ENCODE measurements at places on chromosomes 6 and 20.

DNA sequence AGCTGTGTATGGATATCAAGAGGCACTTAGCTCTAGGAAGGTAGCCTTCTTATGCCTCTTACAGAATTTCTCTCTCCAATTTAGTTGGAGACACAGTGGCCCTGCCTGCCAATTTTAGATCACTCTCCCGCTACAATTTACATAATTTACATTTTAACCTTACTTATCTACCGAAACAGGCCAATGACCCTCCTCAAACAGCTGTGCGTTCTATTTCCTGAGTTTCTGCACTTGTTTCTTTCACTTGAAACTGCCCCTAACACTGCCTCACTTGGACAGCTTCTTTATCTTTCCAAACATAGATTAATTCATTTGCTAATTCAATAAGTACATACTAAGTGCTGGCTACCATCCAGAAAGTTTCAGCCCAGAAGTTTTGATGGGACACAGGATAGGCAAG, 52.9 kb upstream of the HDDC2 start:
- no peak for DNase-seq

DNA sequence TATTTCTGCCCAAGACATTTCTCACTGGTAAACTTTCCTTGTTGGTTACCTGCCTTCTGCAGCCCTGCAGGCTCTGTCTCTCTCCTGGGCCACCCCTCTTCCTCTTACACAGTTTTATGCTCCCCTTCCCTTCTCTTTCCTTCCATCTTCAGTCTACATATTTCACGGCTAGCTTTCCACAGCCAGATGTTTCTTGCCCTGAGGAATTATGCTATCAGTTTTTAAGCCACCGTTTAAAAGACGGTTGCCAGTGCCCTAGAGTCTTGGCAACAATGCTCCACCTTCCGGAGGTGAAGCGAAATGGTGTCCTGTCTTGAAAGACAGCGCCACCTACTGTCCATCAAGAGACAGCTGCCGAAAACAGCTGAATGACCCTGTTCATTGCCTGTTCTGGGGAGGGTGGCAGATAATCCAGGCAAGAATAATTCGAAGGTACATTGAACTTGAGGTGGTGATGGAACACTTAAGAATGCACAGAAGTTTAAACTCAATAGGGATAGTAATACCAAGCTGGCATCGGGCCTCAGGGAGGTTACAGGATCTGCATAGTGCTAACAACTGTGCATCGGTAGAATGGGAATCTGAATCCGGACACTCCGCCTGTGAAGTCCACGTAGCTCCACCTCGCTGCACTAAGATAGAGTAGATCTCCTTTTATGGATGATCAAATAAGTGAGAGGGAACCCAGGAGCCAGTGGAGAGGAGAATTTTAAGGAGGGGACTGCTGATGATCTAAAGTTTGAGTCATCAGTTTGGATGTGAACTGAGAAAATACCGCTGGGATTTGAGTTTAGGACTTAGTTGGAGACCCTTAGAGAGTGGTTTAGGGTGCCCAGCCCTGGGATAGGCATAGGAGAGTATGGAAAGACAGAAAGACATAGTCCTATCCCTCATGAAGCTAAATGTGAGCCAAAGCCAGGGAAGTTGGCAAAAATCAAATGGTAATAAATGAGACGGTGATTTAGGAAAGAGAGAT, 4.8 kb upstream of the TRIM40 start:
- DNase-seq = peak; percentile 83

DNA sequence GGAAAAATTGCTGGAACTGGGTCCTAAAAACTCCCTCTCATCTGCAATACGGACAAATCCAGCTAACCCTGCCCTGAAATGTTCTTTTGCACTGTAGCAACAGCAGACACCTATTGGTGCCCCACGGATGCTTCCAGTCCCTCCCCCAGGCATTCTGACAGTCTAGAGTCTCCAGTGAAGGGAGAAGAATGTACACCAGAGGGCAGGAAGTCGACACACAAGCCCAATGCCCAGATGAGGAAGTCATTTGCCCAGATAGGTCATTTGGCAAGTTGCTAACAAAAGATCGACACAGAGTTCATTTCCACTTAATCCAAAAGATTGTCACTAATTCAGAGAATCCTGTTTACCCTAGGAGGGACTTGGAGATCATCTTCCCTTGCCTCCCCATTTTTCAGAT, 293.0 kb upstream of the PRDM1 start:
- peak; percentile 77 for DNase-seq

- peak; percentile 58 for DNase-seq
These were observed 118.7 kb upstream of the RIPOR2 start for GRCh38 chr6:25054469-25054868.

DNA sequence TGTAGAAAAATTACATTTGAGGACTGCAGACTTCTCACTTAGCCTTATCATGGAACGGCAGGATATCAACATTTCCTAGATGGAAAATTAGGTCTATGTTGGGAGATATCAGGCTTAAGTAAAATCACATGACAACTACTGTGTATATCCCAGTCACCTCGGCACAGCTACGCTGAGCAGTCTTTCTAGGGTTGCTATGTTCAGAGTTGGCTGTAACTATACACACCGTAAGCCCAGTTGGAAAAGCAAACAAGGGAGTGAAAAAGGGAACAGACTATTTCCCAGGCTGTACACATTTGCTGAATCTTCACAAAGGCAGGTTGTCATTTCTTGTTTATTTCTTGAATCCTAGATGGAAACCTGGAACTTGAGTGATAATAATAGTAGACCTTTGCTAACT, 80.7 kb upstream of the PTPRK start:
- peak; percentile 72 for DNase-seq

DNA sequence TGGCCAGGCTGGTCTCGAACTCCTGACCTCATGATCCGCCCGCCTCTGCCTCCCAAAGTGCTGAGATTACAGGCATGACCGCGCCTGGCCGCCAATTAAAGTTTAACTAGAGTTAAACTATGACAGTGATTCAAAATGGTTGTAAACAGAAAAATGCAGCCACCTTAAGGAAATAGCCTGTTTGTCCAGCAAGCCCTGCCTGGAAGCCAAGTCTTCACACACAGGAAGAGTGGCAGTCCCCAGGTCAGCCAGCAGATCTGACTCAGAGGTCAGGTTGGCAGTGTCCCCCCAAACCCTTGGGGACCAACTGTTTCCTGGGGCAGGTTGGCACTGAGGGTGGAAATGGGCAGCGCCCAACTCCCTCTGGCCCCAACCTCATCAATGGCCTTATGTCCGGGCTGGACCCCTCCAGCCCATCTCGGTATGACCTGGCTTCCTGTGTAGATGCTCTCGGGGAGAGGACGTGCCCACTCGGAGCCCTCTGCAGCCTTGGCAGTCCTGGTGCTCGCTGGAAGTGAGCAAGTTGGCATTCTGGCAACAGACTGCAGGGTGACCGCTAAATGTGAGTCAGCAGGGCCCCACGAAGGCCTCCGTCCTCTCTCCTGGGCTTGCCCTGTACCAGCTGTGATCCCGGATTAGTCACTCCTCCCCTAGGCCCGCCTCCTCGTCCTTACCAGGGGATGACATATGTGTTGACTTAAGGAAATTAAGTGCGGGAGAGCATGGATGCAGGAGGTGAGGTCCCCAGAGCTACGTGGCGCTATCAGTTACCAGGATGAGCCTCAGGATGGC, 9.7 kb upstream of the HSP90AB1 start:
- peak; percentile 99 for DNase-seq

DNA sequence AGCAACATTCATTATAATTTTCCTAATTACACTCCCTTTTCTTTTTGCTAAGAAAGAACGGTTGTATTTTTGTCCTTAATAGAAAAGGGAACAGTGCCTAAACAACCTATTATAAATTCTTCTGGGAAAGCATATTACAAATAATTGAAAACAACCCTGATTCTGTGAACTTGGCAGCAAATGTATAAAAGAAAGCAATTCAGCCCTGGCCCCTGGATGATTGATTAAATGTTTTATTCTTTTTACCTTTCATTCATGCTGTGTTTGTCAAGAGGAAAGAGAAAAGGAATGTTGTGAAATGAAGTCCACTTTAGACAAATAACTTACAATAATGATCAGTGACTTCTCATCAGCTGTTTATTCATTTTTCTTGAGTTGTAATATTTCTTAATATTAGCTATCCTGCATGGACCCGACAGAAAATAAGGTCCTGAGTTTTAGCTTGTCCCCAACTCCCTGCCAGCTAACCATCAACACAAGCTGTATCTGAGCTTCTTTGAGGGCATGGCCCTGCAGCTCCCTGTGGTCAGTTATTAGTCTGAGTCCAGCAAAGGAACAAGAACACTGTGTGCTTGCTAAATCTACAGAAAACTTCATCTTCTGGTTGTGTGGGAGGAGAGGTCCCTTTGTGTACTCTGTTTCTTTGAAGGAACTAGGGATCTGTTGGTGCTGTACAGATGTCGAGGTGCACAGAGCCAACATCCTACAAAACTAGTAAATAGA, 248.2 kb downstream of the LAMA2 start:
- no peak for DNase-seq

DNA sequence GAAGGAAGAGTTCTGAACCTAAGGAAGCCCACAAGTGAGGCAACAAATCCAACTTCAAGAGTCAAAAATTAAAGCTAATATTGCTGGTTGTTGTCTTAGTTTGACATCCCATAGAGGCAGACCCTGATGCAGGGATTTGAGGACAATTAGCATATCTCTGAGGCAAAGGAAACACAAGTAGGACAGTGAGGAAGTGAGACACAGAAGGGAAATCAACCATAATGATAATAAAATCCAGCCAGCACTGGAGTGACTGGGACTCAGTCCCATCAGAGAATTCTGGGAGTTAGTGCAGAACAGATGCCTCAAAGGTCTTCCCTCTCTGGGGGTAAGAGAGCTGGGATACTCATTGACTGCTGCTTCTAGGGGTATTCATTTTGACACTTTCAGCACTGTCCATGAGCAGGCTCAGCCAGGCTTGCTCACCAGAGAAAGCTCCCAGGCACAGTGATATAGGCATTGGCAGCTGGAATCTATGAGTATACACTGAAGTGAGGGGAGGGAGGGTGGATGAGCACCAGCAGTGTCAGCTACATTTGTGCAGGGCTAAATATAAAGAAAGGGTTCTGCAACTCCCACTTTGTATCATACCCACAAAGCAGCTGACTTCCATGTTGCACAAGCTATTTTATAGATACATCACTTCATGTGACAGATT, 43.4 kb upstream of the SPTLC3 start:
- no peak for DNase-seq

DNA sequence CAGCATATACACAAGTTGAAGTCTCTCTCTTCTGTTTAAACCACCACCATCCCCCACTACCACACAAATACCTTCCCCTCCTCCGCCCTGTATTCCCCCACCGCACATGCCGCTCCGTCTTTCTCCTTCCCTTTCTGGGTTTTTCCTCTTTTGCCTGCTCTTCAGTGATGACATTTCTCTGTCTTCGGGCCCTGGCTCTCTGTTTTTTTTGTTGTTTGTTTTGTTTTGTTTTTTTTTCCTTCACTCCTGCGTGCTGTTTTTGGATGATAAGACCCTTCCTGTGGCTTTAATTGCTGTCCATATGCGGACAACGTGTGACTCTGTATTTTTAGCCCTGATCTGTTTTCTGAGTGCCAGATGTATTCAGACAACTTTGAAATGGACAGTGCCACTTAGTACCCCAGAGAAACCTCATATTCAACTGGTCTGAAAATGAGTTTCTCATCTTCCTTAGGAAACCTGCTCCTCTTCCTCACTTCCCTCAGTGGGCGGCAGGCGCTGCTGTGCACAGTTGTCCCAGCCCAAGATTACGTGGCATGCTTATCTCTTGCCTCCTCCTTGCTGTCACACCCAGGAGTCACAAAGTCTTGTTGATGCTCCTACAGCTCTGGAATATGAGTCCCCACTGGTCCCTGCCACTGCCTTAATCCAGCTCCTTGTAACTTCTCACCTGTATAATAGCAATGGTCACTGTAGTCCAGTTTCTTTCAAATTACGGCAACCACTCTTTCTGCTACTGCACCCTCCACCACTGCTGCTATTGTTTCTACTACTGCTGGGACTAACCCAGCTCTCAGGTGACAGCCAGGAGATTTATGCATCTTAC, 8.2 kb downstream of the PPP1R14C start:
- DNase-seq = no peak

- DNase-seq = no peak
These were observed 257.6 kb upstream of the POU3F2 start for GRCh38 chr6:98576791-98577190.

- DNase-seq = peak; percentile 81
These were observed 9.9 kb downstream of the ATXN1 start for GRCh38 chr6:16751251-16751946.

DNA sequence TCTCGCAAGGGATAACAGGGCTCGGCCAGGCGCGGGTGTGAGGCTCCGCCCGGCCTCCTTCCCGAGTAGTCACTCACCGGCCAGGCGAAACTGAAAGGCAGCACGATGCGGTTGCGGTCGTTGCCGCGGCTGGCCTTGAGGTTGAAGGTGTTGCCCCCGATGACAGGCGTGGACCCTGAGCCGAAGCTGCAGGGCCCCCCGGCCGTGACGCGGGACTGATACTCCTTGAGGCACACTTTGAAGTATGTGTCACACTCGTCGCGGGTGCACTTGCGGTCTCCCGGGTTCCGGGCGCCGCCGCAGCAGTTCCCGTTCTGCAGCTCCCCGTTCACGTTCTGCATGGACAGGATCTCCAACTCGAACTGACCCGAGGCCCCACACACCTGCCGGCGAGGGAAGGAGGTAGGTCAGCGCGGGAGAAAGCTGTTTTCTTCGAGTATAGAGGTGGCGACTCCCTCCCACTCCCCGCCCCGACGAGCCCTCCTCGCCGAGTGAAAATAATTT, 1.1 kb downstream of the JAG1 start:
- peak; percentile 76 for DNase-seq

DNA sequence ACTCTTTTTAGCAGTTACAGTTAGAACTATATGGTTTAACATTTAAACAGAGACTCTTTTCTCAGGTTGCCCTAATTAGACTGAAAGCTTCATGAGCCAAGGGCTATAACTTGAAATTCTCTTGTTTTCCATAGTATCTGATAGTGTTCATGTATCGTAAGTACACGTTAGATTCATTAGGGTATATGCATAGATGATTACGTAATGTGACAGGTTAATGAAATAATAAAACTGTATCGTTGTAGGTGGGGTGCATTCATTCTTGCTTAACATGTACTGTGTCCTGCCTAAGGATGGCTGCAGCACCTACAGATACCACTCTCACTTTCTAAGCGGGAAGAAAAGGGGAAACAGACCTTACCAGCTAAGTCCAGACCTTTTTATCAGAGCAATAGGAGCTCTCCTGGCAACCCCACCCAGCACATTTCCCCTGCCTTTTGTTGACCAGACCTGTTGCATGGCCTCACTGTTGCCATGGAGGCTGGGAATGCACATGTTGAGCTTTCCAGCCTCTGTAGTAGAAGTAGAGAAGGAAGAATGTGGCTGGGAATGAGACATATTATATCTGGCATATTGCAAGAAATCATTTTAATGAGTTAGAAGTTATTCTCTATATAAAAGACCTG, 83.0 kb downstream of the MAP3K4 start:
- no peak for DNase-seq

DNA sequence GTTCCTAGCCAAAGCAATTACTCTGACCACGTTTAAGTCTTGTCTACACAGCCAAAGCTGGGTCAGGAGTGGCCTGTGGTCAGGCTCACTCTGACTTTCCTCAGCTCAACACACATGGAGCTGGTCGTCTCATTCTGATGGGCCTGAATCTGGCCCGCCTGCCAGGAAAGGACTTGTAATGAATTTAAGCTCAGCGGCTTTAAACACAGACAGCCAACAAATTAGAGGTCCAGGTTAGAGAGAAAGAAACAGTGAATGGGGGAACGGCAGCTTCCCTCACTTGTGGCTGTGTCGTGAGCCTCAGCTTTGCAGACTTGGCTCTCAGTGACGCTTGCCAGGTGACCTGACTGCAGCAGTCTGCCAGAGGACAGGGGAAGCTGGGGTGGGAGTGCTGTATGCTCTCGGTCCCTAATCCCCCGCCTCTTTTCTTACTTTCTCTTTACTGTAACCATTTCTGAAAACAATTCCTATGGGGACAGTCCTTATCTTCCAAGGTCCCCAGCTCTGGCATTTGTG, 121.9 kb upstream of the AGPAT4 start:
- DNase-seq = no peak
